SJCRH30 (cell line): ENCODE measurements at places on chromosomes 3 and 15.

DNA sequence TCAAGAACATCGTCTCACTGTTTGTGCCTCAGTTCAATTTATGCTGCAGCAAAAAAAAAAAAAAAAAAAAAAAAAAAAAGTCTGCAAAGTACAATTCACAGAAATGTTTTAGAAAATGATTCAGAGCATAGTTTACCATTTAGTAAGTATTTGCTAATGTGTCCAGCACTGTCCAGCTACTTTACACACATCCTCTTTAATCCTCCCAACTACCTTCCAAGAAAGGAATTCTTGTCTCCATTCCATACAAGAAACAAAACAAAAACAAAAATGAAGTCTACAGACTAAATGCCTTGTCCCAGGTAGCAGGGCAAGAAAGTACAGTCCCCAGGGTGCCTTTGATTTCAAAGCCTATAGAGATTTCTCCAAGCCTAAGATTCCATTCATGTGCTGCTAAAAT lies 38.9 kb upstream of the SNTN start:
- DNase-seq = no peak

DNA sequence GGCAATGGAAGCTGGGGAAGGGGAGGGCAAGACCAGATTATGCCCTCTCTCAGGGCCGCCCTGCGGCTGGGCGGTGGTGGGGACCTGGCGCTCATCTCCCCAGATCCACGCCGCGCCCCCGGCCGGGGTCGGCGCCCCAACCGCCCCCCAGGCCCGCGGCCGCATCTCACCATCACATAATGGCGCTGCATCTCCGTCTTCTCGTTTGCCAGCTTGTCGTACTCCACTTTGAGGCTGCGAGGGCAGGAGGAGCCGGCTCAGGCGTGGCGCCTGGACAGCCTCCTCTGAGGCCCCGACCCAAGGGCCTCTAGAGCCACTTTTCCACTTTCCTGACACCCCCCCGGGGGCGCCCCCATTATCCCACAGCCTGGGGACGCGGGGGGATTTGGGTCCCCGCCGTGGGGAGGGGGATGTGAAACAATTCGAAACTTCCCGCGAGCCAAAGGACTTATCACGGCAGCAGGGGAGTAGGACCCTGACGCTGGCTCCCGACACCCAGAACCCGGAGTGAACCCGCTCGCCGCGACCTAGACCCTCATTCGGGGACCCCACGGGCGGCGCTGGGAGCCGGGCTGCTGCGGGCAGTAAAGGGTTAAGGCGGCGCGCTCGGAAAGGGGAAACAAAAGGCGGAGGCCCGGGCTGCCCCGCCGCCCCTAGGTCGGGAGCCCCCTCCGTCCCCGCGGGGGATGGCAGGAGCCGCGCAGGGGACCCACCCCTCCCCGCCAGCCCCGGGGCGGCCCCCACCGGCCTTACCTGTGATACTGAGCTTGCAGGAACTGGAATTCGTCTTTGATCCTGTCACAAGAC lies 2.1 kb downstream of the TLE3 start:
- DNase-seq = peak; percentile 59

GRCh38 chr3:195086341-195086740 lies 184.6 kb downstream of the XXYLT1 start:
- DNase-seq = no peak

DNA sequence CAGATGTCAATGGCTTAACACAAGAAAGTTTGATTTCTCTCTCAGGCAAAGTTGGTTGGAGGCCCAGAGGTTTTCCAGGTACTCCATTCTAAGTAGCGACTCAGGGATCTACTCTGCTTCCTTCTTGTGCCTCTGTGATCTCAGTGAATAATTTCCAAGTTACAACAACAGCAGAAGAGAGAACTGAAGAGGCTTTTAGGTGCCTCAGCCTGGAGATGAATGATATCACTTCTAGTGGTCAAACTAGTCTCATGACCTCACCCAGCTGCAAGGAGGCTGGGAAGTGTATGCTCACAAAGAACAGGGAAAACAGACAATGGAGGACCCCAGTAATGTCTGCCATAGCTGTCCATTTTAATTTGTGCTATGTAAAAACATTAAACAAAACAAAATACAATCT lies 4.6 kb upstream of the PRICKLE2 start:
- no peak for DNase-seq

DNA sequence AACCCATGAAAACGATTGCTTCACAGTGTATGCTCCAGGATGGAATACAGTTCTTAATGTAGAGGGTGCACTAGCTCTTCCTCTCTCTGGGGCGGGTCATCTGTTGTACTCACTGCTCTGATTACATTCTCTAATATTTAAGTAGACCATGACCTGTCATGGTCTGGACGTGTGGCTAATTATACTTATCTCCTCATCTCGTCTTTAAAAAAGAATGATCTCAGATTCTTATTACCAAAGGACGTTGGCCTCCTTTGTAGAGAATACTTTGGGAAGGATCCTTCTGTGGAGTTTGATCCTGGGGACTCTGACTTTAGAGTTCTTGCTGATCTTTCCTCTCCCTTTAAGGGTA lies 48.4 kb upstream of the TRAK1 start:
- peak; percentile 45 for DNase-seq

DNA sequence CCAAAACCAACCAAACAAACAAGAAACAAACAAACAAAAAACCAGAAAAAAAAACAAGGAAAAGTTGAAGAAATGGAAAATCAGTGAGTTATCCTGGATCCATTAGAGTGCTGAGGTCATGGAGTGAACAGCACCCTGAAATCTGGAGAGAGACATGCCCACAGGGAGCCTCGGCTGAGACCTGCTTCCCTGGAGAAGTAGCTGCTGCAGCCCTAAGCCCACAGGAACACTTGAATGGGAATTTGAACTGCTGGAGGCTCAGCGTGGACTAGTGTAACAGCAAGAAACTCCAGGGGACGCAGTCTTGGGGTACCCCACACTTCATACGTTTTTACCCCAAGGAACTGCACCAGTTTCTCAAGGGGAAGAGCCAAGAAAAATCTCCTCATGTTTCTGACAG lies 144.1 kb upstream of the UBE3A start:
- peak; percentile 54 for DNase-seq

GRCh38 chr3:77799278-77799677 lies 759.4 kb downstream of the ROBO2 start:
- no peak for DNase-seq
